ENCODE measurements at places on chromosomes 7 and 10.

DNA sequence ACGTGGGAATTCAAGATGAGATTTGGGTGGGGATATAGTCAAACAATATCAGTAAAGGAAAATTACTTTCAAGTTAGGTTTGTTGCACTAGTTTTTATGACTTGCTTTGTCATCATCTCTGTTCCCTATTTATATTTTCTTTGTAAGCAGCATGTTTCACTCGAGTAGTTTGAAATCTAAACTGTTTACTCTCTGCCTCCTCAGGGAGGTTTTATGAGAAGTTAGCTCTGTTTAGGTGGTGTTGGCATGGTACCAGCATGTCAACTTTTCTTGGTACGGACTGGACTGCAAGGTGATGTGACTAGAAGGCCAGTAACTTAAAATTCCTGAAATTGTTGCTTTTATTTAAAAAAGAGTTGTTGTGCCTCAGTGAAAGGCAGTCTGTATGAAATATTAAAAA lies 59.2 kb upstream of the MTPN start:
- DNase-seq, result no peak

GRCh38 chr10:121268363-121268762 lies 329.9 kb downstream of the FGFR2 start:
- DNase-seq, result no peak

- DNase-seq, result no peak
Measured at GRCh38 chr10:87925570-87925969, 62.1 kb downstream of the PTEN start.

DNA sequence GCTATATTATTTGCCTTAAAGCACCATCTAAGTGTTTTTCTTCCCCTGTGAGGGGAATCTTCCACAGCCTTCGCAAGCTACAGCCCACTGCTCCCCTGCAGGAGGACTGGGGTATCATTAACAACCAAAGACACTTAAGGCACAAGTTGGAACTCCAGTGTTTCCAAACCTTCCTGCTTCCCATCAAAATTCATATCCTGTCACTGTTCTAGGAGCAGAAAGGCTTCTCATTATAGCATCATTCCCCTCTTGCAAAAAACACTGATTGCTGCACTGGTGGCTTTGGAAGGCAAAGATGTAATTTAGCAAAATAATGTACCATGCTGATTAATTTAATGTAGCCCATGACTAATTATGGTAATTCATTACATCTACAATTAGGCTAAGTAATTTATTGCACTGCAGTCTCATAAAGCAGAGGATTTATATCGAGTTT lies 207.2 kb downstream of the SKAP2 start:
- DNase-seq, result no peak

- no peak for DNase-seq
Measured at GRCh38 chr7:86747698-86748097, 104.0 kb downstream of the GRM3 start.
